ENCODE measurements at places on chromosomes 1 and 21.
A peak's percentile ranks its signal among the peaks of the same experiment; 100 is the strongest.

DNA sequence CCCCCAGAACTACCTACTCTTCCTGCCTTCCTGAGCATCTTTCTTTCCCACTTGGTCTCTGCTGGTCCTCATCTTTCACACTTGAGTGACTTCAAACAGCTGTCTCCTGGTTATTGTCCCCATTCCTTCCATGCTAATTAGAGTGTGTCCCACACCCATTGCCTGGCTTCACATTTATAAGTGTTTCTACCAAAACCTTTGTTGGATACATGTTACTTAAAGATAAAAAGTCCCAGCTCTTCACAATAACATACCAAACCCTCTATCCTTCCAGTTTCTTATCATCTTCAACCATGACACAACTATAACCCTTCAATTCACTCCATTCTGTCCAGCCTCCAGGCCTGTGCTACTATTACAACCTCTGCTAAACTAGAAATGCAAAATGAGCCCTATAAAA lies 41.0 kb downstream of the VCAM1 start:
- no peak for DNase-seq

DNA sequence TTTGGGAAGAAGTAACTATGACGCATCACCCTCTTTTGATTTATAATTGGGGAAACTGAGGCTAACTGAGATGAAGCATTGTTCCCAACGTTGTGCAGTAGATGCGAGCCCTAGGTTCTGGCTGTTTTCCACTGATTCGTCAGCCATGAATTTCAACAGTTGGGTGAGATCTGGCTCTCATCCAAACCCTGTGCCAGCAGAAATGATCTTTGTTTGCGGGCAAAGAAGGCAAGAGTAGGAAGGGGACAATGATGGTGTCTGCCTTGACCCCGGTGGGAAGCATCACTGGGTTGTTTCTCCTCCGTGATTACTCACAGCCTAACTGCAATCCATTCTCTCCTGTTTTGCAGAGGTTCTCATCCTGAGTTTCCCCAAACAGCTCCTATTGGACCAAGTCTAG lies 142.3 kb downstream of the MIS18A start:
- no peak for DNase-seq

DNA sequence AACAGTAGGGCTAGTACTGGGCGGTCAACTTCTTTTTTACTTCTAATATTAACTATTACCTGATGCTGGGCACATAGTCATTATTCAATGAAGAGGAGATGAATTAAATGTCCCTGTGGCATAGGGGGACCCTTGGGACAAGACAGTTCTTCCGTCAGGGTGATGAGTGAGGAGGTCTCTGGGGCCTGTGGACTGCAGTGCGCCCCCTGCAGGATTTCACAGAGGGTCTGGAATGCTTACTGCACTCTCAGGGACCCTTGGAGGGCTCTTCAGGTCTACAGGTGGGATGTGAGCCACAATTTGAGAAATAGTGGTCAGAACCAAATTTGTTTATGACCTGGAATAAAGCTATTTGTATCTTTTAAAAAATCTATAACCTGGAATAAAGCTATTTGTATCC lies 149.4 kb downstream of the FAM78B start:
- DNase-seq: no peak

DNA sequence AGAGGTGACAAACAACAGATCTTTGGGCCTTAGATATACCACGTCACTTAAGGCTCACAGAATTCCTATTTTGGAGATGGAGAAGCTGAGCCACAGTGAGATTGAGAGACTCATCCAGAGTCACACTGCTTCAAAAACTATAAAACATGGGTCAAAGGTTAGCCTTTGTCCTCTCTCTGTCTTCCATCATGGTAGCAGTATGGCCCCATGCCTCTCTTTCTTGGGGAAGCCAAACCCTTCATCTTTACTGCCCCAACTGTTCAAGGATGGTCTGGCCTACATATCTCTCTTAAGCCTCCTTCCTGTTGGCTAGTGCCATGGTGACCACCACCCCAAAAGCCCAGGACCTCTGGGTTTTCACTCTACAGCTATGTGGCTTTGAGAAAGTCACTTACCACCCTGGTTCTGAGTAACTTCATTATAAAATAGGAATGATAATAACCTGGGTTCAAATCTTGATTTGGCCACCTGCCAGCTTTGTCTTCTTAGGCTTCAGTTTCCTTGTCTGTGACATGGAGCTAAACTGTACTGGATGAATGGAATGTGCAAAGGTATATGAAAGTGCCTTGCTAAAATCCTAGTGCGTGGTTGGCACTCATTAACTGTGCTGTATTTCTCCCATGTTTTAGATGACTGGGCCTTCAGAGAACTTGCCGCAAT lies 85.9 kb upstream of the JUN start:
- DNase-seq: no peak

- no peak for DNase-seq
Measured at GRCh38 chr1:30572192-30572591, 151.2 kb downstream of the MATN1 start.

DNA sequence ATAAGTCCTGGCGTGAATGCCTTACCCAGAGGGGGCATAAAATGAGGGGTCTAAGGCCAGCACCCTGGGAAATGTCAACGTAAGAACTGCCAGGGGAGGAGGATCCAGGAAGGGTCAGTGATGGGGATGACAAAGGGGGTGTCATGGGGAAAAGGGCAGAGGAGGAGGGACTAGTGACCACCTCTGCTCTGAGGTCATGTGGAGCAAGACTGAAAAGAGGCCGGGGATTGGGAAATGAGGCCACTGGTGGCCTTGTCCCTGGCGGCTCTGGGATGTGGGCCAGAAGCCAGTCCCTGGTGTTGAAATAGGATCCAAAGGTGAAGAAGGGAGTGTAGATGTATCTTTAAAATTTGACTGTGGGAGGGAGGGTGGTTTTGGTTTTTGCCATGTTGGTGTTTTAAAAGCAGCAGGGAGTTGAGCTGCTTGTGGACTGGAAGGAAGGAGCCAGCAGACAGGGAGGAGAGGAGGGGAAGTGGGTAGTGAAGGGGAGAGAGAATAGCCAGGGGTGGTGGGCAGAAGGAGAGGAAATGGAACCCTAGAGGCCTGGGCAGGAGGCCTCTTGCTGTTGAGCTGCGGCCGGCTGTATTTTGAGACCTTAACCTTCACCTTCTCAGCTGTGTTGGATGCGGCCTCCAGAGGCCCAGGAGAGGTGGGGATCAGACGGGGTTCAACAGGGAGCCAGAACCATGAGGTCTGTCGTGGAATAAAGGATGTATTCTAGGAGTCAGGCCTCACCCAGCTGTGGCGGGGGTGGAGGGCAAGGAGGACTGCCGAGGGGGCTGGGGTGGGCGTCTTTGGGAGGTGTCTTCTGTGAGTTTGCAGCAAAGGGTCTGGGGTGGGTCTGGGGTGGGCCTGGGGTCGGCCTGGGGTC lies 92.5 kb downstream of the DHRS3 start:
- DNase-seq: no peak

GRCh38 chr1:161216945-161217712 lies 2.0 kb downstream of the FCER1G start:
- DNase-seq: no peak

GRCh38 chr1:107076841-107077240 lies 20.4 kb downstream of the PRMT6 start:
- DNase-seq: no peak

DNA sequence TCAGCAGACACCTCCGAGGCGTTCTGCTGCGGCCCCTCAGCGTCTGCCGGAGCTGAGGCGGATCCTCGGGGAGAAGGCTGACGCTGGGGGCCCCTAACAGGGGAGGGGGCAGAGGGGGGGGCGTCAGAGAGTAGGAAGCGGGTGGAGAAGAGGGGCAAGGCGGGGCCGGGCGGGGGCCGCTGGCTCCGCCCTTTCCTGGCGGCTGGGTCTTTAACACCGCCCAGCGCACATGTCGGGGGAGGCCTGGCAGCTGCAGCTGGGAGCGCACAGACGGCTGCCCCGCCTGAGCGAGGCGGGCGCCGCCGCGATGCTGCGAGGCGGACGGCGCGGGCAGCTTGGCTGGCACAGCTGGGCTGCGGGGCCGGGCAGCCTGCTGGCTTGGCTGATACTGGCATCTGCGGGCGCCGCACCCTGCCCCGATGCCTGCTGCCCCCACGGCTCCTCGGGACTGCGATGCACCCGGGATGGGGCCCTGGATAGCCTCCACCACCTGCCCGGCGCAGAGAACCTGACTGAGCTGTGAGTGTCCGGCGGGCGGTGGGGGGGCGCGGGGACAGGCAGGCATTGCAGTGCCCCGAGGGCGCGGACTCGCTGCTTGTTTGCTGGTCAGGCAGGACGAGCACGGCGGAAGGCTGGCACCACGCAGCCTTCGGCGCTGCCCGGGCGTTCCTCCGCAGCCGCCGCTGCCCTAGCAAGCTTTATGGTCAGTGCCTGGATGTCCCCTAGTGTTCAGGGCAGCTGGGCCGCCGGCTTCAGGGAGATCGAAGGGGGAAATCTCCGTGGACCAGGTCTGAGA lies at the start of gene NTRK1:
Gene NTRK1 (plus strand): TSS at position 238 of the 796 bp plus-strand sequence. CDS start 70 bp downstream, at position 308.
- peak; percentile 52 for DNase-seq

GRCh38 chr1:27136236-27136551 lies 18.7 kb downstream of the SLC9A1 start:
- DNase-seq: no peak

DNA sequence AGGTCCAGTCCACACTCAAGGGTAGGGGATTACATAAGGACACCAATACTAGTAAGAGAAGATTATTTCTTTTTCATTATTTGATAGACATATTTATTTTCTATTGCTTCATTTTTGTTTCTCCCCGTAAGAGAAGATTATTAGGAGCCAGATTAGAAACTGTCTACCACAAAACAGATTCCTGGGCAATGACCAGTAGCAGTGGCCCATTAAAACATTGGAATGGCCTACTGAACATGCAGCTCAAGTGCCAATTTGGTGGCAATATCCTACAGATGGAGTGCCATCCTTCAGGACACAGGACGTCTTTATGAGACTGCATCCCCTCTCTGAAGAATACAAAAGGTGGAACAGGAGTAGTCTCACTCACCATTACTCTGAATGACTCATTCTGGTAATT lies 34.0 kb upstream of the ARHGAP29 start:
- DNase-seq: no peak

DNA sequence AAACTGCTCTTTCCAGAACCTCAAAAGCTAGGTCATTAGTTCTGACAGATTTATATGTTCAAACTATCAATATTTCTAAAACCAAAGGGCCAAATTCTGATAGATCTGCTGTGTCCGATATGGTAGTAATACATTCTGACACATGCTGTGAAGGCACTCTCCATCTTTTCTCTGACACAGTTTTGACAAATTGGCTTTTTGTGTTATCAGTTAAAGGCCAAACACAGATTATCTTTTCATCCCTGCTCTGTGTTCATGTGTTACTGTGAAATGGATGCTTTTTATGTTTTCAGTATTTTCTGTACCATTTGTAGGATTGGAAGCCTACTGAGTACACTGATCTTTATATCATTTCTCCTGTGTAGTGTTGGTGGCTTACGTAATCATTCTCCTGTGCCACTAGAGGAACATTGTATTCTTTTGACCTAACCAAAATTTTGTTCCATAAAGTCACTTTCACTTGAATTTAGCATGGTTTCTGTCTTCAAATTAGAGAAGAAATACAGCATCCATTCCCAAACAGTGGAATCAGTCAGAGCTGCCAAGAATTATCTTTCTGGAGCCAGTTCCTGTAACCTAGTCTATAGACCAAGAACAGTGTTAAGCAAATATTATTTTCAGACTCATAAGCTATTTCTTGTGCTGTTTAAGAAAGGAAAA lies 137.2 kb downstream of the ADGRL2 start:
- DNase-seq: no peak

- no peak for DNase-seq
Measured at GRCh38 chr1:79323239-79324025, 316.9 kb upstream of the ADGRL4 start.

- DNase-seq: no peak
Measured at GRCh38 chr1:109249654-109250401, 489 bp downstream of the CELSR2 start.

GRCh38 chr1:15151377-15151806 lies 2.2 kb upstream of the TMEM51 start:
- DNase-seq: peak; percentile 56

DNA sequence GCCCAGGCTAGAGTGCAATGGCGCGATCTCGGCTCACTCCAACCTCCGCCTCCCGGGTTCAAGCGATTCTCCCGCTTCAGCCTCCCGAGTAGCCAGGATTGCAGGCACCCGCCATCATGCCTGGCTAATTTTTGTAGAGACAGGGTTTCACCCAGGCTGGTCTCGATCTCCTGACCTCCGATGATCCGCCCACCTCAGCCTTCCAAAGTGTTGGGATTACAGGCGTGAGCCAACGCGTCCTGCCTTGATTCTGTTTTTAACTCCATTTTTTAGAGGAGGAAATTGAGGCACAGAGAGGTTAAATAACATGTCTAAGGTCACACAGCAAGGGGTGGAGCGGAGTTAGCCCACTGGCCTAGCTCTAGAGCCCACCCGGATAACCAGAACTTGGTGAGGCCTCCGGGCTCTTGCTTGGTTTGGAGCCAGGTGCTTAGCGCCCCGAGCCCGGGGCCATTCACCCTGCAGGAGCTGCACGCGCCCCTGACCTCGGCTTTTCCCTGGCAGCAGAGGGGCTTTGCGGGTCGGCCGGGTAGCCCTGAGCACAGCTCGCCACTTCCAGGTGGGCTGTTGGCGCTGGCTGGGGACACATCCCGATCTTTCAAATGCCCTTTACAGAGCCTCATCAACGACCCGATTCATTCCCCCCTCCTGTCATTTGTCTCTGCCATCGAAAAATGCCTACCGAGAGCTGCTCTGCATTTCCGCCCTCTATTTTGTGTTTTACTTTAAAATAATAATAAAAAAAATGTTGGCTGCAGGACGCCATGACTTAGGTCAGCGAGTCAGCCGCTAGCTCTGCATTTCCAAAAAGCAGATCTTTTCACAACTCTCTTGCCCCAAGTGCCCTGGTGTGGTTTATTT lies 11.2 kb downstream of the SIM2 start:
- DNase-seq: no peak

DNA sequence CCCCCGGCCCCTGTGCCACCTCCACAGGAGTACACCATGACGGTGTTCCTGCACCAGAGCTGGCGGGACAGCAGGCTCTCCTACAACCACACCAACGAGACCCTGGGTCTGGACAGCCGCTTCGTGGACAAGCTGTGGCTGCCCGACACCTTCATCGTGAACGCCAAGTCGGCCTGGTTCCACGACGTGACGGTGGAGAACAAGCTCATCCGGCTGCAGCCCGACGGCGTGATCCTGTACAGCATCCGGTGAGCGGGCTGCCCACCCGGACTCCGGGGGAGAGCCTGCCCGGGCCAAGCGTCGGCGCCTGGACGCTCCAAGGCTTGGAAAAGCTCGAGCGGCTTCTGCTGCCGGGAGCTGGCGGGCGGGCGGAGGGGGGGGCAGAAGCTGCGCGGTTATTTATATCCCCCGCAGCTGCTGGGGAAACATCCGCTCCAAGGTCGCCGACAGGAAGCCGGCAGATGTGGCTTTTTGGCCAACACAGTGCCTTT lies 6.4 kb downstream of the GABRD start:
- no peak for DNase-seq

DNA sequence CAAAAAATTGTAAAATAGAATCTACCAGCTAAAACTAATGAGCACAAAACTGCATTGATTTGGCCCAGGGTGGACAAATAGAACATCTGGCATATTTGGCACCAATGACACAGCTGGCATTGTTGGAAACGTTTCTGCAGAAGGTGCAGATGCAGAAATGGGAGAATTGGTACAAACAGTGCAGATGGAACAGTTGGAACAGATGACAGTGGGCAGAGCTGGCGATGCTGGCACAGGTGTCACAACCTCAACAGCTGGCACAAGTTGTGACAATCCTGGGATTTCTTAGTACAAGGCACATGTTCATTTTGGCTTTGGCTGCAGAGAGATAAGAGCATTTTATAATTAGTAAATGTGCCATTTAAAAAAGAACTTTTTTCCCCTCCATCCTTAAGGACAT lies 91.1 kb upstream of the ZBTB18 start:
- no peak for DNase-seq
